Epithelial cell of esophagus (primary cell): ENCODE measurements at places on chromosomes 4 and X.

- DNase-seq, result peak; percentile 78
Measured at GRCh38 chr4:114512595-114513295, 85.9 kb upstream of the UGT8 start.

GRCh38 chr4:30903502-30904214, 183.5 kb downstream of the PCDH7 start:
- DNase-seq, result peak; percentile 57

DNA sequence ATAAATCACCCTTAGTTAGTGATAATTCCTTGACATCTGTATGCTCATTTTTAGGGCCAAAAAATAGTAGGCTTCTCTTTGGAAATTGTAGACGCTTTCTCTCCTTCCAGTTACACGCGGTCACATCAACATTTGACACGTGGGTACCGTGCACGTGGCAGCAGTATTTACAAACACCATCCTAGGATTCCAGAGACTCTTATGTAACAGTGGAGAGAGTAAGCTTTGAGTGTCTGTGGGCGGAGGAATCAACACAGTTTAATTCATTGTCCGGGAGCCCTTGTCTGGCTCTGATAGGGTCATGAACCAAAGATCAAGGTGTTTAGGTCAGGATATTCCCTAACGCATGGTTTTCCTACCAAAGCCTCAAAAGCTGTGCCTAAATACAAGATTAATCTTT, 12.2 kb downstream of the TET2 start:
- peak; percentile 22 for DNase-seq

GRCh38 chr4:85722807-85723206, 247.9 kb downstream of the ARHGAP24 start:
- DNase-seq, result peak; percentile 14

- DNase-seq, result no peak
Measured at GRCh38 chr4:174005422-174005821, 278.0 kb downstream of the FBXO8 start.

GRCh38 chr4:7361280-7361895, 73.3 kb downstream of the PSAPL1 start:
- no peak for DNase-seq

GRCh38 chrX:41025926-41026701, 59.1 kb upstream of the USP9X start:
- no peak for DNase-seq
